Mucosa of gallbladder (tissue), 1 donor: ENCODE measurements at places on chromosomes 5 and 9.
A peak's percentile ranks its signal among the peaks of the same experiment; 100 is the strongest.

DNA sequence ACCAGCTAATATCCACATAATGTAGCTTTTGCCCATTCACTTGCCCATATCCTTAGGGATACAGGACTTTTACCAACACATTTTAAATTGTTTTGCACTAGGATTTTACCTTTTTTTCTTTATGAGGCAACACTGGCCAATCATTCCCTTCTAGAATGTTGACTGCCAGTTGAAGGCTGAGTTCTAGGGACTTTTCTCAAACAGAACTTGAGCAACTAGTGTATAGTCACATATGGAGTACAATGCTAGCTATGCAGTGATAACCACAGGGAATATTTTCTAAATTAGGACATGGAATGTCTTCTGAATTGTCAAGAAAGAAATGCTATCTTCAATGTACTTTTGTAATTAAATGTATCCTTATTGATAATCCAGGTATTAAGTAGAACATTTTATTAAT is 133.6 kb downstream of the OXCT1 start:
- DNase-seq: no peak

DNA sequence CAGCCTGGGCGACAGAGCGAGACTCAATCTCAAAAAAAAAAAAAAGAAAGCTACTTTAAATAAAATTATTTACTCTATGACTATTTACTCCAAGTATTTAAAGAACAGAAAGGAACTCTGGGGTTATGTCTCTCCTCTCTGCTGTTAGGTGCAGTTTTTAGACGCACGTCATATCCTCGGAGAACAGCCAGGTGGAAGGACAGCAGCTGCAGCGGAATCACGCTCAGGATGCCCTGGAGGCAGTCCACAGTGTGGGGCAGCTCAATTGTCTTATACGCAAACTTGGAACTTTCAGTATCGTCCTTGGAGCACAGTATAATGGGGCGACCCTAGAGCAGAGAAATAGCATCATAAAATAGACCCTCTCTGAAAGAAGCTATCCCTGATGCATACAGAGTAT is 10.4 kb upstream of the MAPK9 start:
- no peak for DNase-seq

DNA sequence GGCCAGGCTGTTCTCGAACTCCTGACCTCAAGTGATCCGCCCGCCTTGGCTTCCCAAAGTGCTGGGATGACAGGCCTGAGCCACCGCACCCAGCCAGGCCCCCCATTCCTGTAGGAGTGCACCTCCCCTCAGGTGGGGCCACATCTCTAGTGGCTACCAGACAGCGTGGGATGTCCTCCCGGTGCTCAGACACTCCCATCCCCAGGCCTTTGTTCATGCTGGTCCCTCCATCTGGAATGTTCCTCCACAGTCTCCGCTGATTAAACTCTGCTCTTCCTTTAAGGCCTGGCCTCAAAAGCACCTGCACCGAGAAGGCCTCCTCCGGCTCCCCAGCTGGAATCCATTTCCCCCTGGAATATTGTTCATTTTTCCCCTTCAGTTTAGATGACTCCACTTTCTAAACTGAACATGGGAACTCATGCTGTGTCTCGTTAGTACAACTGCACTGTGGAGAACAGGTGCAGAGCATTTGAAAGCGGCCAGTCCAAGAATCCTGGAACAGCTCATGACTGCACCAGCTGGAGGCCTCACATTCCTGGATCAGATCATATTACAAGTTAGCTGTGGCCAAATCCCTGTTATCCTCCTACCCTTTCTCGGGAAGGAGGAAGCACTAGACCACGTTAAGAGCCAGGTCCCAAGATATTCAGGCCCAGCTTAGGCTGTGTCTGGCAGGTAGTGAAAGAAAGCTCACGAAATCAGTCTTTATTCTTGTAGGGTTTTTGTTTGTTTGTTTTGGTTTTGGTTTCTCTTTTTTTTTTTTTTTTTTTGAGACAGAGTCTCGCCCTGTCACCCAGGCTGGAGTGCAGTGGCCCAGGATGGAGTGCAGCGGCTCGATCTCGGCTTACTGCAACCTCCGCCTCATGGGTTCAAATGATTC is 10.8 kb upstream of the PRRC2B start:
- peak; percentile 66 for DNase-seq

DNA sequence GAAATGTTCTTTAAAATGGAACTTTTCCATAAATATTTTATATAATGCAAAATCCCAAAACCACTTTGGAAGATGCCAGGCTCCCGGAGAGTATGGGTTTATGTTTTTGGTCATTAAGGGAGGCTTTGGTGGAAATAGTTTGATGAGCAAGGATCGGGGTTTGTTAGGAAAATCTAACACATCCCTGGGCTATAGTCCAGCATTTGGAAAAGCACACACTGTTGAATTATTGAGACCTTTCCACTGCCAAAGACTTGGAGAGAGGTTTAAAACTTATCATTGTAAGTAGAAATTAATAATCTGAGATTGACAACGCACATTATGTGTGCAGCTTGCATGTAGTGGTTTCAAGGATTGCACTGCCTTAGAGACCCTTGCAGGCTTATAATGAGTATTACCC is 156.3 kb downstream of the PARP8 start:
- DNase-seq: no peak

- no peak for DNase-seq
These were observed 243.1 kb downstream of the FBXO4 start for GRCh38 chr5:42168091-42168670.

- DNase-seq: no peak
These were observed 202.3 kb downstream of the AOPEP start for GRCh38 chr9:94928691-94929368.

DNA sequence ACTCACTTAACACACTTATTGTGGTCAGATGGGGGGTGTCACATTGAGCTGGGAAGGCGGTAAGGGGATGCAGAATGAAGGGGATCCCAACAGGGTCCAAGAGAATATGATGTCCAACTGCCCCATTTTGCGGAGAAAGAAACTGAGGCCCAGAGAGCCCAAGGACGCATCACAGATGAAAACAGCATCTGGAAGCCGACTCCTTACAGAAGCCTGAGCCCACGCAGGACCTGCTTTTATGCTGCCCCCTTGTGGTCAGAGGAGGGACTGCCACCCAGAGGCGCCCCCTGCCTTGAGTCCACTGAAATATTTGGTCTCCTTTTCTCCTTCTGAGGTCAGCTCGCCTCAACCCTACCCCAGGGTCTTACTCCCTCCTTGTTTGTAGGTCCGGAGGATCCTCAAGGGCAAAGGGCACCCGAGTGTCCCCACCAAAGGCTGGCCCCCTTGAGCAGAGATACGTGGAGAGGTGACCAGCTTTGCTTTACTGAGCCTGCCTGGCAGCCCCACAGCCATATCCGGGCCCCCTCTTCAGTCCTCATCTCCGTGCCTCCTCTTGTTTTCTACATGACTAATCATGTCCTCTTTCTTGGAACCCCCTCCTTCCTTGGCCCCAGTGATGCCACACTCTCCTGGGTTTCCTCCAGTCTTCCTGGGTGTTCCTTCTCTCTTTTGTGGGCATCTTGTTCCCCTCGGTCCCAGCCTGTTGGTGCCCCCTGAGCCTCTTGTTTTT is 30.0 kb upstream of the TTLL11 start:
- DNase-seq: peak; percentile 64

DNA sequence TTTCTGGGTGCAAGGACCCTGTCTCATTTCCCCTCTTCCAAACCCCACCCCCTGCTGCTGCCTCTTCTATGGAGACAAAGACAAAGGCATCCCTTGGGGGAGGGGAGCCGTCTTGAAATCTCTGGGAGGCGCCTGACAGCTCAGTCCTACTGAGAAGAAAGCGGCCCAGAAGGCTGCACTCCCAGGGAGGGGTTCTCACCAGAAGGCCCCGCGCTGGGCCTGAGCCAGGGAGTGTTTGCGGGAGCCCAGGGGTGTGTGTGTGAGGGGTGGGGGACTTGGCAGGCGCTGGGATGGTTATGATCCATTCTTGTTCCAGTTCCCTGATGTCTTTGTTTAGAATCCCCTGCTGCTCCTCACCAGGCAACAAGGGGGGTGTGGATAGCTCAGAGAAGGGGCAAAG is 45.7 kb upstream of the ALDH1B1 start:
- DNase-seq: no peak

- no peak for DNase-seq
These were observed 112.8 kb downstream of the EMB start for GRCh38 chr5:50328193-50328729.

DNA sequence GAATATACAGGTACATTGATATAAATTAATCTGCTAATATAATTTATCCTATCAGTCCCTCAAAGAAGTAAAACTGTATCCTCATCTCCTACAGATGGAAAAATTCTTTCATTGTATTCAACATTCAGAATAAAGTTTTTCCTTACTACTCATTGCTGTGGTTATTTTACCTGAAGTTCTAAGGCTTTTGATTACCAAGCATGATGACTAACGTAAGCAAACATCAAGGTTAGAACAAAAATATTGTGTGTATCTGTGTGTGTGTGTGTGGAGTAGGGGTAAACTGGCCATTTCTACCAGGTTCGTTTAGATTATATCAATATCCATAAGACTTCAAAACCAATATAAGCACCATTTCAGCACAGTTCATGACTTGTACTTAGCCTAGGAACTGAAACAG is 560.7 kb upstream of the TRPC7 start:
- no peak for DNase-seq

- DNase-seq: no peak
These were observed 691.8 kb downstream of the DNAH5 start for GRCh38 chr5:13252699-13253098.

DNA sequence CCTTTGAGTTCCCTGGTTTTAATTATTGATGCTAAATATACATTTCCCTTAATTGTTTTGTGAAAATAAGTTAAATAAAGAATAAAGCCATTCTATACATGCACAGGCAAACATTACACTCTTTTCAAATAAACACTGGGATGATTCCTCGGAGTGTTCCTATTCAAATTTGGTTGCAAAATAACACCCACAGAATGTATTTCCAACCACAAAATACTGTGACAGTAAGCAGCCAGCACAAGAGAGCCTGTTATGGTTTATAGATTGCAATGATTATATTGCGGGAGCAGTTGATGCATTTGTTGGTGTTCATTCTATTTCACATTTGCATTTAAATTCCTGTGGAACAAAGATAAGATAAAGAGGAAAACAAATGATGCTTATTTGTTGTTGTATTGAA is 632.6 kb upstream of the WWC1 start:
- no peak for DNase-seq

GRCh38 chr5:56494300-56494731 is 261.2 kb upstream of the ANKRD55 start:
- no peak for DNase-seq

DNA sequence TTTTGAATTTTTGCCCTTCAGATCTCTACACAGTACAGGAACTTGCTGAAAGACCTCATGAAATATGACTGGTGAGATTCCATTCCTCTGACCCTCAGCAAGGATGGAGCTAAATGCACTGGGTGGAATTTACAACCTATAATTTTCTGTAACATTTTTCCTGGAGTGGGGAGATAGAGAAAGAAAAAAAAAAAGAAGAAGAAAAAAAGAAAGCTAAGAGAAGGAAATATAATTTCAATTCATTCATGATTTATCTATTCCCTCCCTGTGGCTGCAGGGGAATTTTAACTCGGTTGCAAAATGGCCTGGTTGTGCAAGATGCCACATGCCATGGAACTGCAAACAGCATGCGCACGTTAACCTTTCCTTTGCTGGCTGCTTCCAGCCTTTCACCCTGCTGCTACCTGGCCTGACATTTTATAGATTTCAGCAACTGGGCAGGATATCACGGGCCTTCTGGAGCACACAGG is 155.4 kb downstream of the FSTL4 start:
- DNase-seq: no peak

DNA sequence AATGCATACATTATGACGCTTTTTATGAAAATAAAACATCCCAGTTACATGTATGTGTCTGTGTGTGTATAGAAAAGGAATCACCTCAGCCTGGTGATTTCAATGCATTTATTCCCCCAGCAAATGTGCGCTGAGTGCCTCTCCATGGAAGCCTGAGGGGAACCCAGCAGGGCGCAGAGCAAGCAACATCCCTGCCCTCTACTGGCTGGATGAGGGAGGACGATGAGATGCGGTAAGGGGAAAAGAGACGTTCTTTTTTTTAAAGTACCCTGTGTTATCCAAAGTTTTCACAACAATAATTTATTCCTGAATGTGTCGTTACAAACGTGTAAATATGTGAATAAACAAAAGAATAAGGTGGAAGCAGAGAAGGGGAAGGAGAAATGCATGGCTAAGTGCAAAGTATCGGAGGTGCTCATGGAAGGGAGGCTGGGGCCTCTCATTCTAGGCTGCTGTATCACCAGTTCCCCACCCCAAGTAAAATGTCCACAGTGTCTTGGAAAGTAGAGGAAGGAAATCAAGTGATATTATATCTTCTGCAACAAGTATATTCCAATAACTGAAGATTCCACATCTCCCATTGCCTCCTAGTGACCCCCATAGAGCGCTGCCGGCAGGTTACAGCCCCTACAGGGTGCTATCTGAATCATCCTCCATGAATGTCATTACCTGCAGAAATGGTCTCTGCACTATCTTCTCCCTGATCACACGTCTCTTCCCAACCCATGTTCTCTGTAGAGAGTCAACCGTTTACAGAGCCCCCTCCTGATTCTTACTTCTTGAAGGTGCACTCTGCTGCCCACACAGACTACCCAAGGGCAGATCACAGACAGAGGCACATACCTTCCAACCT is 13.0 kb upstream of the ABLIM3 start:
- no peak for DNase-seq

- no peak for DNase-seq
These were observed 240.5 kb downstream of the HSPA4 start for GRCh38 chr5:133292300-133292699.

GRCh38 chr5:134905246-134905996 is 490 bp downstream of the PCBD2 start:
- DNase-seq: peak; percentile 61

- no peak for DNase-seq
These were observed 223.0 kb downstream of the AUH start for GRCh38 chr9:91138760-91139159.
